ENCODE measurements at places on chromosomes 6 and 20.

DNA sequence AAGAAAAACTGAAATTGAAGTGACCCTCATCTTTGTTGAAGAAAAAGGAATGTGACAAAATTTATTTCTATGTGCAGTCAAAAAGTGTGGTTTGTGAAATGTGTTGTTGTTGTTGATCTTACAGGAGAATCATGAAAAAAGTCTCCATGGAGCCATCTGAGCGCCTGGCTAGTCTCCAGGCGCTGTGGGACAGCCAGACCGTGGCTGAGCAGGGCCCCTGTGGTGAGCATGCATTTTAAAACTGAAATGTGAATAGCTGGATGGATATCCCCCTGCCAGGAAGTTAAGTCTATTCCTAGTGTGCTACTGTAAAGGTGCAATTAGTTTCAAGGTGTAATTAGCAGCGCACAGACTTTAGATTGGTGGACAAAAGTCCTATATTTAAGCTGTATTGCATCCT, 170.6 kb downstream of the CARMIL1 start:
- peak; percentile 15 for DNase-seq

- peak; percentile 72 for DNase-seq
Observed at GRCh38 chr6:117906958-117907600, at the start of gene SLC35F1. TSS of gene SLC35F1 (plus strand) at chr6:117907264.

GRCh38 chr6:115612216-115612615, 448.5 kb downstream of the FRK start:
- no peak for DNase-seq

- no peak for DNase-seq
Observed at GRCh38 chr6:72890671-72891070, 268.8 kb downstream of the KCNQ5 start.

GRCh38 chr6:54722328-54722727, 124.2 kb upstream of the FAM83B start:
- DNase-seq: no peak

GRCh38 chr6:127457456-127458064, 1.6 kb downstream of the KIAA0408 start:
- no peak for DNase-seq

GRCh38 chr6:36938536-36938935, 16.0 kb upstream of the PI16 start:
- DNase-seq: no peak

- DNase-seq: no peak
Observed at GRCh38 chr6:126477678-126478077, 137.8 kb downstream of the CENPW start.

DNA sequence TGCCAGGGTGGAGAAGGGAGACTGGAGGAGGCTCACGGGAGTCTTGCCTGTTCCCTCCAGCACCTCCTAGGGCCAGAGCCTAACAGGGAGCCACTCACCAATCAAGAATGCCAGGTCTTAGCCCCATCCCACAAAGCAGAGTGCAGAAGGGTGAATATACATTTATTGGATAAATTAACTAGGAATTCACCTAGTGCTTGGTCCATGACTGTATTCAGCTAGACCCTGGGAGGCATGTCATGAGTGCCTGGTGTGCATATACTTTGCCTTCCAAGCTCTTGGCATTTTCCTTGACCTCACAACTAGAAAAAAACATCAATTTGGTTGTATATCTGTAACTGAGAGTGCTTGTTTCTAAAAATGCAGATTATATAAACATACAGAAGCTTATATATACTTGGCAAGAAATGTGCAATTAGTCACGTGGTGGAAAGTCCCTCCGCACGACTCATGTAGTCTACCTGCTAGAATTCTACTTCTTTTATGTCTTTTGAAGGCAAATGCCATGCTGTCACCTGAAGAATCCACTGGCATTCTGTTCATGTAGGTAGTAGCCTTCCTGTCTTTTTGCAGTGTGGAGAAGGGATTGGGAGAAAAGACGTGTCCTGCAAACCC, 991.0 kb downstream of the KIF16B start:
- no peak for DNase-seq

- no peak for DNase-seq
Observed at GRCh38 chr20:41276317-41276751, 41.2 kb downstream of the ZHX3 start.

DNA sequence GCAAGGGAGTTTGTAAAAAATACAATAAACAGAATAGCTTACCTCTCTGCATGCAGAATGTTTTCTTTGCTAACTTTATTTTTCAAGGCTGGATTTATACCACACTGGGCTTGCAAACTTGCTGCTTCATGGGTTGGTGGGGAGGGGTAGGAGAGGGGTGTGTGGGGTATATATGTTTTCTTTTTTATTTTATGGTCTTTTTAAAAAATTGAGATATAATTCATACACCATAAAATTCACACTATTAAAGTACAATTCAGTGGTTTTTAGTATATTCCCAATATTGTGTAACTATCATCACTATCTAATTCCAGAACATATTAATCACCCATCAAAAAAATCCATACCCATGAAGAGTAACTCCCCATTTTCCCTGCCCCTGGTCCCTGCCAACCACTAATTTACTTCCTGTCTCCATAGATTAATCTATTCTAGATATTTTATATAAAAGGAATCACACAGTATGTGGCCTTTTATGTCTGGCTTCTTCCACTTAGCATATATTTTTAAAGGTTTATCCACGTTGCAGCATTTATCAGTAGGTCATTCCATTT, 14.3 kb upstream of the TRPC4AP start:
- DNase-seq: no peak

DNA sequence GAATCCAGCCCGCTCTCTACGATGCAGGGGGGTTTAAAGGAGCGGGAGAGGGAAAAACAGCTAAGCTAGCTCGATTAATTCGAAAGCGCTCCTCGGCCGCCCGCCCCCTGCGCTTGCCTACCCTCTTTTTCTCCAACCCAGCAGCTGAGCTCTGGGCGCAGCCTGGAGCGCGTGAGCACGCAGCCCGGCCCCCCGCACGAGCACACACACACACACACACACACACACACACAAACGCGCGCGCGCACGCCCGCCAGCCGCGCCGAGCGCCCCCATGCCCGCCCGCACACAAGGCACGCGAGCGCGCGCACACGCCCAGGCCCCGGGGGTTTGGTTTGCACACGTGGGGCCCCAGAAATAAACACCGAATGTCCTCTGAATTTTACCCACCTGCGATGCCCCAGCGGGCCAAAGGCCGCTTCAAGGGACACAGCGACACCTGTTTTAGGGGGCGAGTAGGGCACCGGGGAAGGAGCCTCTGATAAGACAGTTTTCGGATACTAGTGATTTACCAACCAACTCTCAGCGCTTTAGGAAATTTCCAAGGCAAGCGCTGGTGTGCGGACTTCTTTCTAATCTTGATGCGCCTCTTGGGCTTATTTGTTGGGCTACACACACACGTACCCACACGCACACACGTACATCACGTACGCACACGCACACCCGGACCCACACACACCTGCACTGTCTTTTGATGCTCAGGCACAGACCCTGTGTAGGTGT, 802 bp upstream of the NRN1 start:
- DNase-seq: peak; percentile 49

DNA sequence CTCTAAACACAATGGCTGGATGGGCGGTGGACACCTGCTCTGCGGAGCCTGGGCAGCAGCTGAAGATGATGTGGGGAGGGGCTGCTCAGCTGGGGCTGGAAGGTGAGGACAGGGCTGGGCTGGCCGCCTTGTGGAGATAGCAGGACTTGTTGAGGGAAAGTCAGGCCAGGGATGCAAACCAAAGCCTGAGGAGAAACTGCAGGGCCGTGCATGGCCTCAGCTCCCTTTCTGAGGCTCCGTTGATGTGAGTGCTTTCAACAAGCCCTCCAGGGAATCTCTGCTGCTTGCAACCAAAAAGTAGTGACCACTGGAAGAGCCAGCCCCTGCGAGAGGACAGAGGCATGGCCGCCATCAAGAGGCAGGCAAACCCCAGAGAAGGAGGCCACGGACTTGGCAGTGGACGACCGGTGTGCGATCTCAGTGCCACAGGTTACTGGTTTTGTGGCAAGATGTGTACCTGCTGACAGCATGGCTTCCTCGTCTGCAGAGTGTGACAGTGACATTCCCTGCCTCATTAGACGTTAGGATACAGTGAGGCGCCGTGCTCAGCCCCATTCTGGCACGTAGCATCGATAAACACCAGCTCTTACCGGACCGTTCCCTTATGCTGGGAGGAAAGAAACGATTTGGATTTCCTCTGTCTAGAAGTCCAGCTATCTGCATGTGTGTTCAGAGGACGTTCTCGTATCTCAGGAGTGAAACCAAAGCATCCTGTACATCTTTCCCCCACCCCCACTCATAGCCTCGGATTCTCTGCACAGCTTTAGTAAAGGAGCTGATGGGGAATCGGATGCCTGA, 37.9 kb downstream of the ERMARD start:
- no peak for DNase-seq

DNA sequence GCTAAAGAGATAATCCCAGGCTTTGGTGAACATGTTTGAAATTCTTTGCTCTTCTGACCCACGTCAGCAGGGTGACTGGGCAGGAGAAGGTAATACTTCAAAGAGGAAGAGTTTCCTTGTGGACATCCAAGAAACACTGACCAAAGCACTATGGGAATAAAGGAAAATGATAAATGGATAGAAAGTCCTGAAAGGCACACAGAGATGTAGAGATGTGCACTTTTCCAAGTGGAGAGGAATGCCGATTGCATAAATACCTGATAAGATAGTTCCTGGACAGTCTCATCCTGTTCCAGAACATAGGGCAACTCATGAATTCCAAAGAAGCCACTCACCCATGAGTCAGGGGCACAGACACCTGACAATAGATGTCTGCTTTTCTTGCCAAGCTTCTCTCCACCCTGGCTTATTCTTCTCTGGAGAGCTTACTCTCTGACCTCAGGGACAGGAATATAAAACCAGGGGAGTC, 191.3 kb upstream of the FOXA2 start:
- no peak for DNase-seq

DNA sequence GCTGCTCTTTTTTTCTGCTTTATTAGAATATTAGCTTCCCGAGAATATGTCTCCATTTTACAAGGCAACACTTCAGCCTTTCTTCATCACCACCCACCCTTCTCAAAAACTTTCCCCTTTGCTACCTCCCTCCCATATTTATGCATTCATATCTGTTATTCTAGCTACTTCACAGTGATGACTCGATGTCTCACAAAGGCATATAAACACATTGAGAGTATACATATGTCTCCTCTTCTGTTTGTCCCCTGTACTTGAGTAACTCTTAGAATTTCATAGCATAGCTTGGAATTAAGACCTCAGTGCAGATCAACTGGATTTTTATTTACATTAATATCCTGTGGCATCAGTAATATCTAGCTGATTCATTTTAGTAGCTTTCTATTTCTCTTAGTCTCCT, 6.5 kb downstream of the RNF144B start:
- DNase-seq: no peak

DNA sequence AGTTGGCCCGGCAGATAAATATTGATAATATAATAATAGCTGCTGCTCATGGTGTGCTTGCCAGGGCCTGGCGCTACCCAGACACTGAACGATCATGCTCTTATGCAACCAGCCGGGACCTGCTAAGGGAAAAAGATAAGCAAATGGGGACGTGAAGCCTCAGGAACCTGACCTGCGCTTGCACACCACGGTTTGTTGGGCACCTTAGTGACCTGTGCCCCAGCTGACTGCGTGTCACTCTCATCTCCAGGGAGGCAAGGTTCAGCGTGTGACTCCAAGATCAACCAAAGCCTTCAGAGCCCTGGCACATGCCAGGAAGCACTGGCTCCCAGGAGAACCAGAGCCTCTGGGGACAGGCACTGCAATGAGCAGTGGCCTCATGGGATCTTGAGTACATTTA, 111.1 kb downstream of the AGPAT4 start:
- DNase-seq: no peak

- no peak for DNase-seq
Observed at GRCh38 chr6:43880236-43881137, 110.5 kb downstream of the VEGFA start.

GRCh38 chr20:43159994-43160393, 29.7 kb downstream of the PTPRT start:
- no peak for DNase-seq

DNA sequence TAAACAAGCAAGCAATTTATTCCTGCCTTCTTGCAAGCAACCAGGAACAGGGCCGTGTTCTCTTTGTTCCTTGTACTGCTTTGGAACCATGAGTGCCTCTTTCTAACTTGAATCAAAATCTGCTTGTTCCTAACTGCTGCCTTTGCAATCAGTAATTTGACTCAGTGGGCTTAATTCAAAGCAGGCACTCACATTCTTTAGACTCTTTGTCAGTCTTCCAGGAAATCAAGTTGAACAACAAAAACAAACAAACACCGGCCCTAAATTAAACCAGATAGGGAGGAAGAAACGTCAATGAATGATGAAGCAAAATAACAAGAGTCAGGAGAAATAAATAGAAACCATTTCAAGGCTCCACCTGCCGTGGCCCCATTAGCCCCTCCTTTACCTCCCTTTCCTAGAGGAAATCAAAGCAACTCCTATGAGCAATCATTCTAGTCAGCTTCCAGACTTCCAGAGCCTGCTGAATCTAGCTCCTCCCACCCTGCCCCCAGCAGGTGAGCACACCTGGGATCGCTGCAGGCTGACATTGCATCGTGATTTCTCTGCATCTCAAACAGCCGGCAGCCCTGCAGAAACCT, 582.2 kb upstream of the FLRT3 start:
- DNase-seq: peak; percentile 51

- no peak for DNase-seq
Observed at GRCh38 chr6:6751619-6752023, 163.1 kb downstream of the LY86 start.

GRCh38 chr6:35230950-35231349, 17.2 kb downstream of the SCUBE3 start:
- no peak for DNase-seq

DNA sequence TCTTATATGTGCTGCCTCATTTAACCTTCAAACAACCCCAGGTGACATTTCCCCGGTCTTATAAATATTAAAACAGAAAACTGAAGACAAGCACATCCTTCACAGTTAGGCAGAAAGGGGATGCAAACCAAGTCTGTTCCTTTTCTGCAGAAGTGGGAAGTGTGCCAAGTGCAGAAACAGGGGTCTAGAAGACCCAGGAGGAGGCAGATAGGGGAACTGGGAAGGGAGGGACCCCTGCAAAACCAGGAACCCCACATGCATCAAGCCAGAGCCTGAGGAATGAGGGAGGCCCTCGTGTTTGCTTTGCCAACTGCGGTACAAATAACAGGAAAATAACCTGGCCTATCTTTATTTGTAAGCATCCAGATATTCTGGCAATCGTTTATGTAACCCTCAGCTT, 17.0 kb upstream of the CST3 start:
- DNase-seq: no peak

Measured in NCI-H774 (cell line).